ENCODE measurements at places on chromosomes 6 and 20.

GRCh38 chr6:16238057-16238962 lies at the start of gene GMPR:
TSS of gene GMPR (plus strand) at chr6:16238587. CDS start at chr6:16238694, 107 bp downstream.
- DNase-seq, result peak; percentile 29

GRCh38 chr20:35568645-35569044 lies 26.8 kb downstream of the ERGIC3 start:
- no peak for DNase-seq

DNA sequence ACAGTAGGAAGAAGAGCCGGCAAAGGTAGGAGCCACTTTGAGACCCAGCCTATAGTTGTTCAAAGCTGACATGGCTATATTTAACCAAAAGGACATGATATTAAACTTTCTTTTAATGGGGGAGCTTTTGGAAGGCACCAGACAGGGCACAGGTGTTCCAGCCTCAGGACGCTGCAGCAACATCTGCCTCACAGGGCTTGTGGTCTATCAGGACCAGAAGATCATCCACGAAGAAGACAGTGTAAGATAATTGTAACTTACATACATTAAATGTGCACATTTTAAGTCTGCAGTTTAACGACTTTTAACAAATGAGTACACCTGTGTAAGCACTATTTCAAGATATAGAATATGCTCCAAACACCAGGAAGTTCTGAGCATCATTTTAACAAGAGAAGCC lies 168.2 kb upstream of the PMEPA1 start:
- DNase-seq, result no peak

GRCh38 chr6:45655745-45656476 lies 278.2 kb upstream of the SUPT3H start:
- DNase-seq, result no peak

GRCh38 chr20:63127700-63128364 lies 88.1 kb downstream of the YTHDF1 start:
- DNase-seq, result no peak

DNA sequence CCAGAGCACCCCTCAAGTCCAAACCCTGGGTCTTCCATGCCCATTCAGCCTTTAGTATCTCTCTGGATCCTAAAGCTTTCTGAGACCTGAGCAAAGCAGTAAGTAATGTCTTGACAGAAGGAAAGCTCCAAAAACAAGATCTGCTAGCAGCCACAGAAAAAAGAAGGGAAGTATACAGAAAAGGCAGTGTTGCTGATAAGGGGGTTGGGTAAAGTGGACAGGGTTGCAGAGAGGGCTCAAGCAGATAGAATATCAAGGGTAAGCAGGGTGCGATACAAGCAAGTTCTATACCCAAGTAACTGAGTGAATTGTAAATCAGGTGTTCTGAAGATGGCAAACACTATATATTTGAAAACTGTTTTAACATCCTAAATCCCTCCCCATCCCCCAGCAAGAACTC lies 113.4 kb upstream of the CARMIL1 start:
- DNase-seq, result no peak

DNA sequence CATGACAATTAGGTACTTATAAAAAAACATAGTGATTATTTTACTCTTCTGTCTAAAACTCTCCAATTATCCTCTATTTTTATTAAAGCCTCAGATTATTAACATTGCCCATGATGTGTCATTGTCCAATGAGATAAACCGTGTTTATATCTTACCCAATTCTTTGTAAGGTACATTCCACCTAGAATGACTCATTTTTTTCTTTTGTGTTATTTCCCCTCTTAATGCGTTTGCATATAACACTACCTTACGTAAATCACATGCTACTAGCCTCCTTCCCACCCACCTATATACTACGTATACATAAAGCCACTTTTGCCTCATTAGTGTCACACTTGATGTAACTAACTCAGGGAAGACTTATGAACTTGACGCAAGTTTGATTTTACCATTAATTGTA lies 336.3 kb upstream of the PTCHD4 start:
- DNase-seq, result no peak

DNA sequence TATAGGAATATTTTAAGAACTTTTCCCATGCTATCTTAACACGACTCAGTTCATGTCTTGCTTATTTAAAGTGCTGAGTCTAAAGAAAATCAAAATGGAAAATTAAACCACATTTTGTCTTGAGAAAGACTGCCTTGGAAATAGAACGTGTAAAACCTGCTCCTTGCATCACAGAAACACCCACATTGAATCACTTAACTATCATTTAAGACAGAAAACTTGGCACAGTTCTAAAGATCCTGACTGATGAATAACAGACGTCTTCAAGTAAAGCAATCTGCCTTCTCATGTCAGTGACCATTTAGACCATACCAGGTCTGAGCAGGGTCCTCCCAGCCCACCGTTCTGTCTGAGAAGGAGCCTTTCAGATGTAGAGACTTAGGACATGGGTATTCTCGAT lies 7.4 kb downstream of the PERP start:
- DNase-seq, result no peak

DNA sequence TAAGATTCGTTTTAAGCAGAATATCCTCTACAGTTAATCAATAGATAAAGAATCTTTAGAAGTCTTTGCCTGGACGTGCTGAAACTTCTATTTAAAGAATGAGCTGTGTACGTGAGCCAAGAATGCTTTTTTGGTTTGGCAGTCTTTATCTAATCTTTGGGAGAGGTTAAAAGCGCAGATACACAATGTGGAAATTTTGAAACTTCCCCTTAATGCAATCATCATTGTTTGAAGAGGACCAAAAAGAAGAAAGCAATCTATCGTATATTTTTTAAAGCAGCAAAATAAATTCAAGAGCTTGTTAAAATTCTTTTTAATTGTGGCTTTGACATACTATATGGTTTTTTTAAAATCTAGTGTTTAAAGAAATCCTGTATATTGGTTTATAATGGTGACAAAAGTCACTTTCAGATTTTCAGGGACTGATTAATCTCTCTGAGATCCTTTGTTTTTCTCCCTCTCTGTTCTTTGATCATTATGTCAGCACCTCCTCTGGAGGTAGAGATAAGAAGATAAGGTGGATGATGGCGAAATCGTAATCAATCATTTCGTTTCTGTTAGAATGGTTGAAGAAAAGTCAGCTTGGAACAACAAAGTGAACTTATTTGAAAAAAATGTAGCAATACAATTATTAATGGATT lies 92.1 kb upstream of the FAM184A start:
- no peak for DNase-seq

GRCh38 chr6:56807326-56807988 lies 147.4 kb upstream of the BEND6 start:
- DNase-seq, result no peak

DNA sequence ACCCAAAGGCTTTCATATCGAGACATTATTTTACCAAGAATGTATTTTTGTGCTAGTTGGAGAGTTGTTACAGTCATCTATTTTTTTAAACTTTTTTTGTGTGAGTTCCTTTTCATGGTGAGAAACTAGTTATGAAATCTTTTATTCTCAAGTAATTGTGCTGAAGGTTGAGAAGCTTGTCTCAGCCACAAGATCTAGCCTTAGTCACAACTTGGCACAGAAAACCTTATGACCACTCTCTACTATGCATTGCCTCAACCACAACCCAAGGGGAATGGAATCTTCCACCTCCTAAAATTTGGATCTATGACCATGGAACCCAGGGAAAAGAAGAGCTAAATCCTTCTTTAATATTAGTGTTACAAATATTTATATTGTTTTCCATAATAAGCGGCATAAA lies 58.5 kb downstream of the HS3ST5 start:
- no peak for DNase-seq

GRCh38 chr20:6269168-6269873 lies 146.5 kb upstream of the FERMT1 start:
- no peak for DNase-seq

GRCh38 chr20:37204056-37204455 lies 24.7 kb upstream of the MROH8 start:
- DNase-seq, result no peak

GRCh38 chr6:29935273-29935955 lies 6.9 kb upstream of the HLA-A start:
- DNase-seq, result no peak

- DNase-seq, result no peak
These were observed 106.9 kb downstream of the TFAP2B start for GRCh38 chr6:50925548-50925947.

DNA sequence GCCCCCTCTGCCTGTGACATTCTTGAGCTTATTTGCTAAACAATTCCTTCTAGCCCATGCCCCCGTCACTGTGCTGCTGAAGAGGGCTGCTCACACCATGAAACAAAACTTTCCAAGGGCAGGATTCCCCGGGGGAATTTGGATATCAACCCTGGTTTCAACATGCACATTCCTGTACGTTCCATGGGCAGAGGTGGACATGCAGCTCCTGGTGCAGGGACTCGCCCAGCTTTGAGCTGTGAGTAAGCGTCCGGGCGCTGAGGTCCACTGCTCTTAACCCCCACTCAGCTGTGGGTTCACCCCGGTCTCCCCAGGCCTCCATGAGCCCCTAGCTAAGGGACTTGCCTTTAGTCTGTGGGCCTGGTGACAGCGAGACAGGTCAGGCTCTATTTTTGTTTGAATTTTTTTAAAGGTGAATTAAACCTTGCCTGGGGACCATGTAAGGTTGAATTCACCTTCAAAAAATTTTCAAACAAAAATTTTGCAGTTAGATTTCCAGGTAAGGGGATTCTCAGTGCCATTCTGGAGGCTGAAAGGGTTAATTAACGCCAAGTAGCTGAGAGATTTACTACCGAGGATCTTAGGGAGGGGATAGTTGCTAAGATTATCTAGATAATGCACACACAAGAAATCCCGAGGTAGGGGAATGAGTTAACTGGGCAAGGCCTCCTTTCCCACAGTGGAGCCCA lies 70.3 kb upstream of the SLC22A23 start:
- DNase-seq, result no peak

GRCh38 chr6:87825821-87826221 lies 123.8 kb upstream of the AKIRIN2 start:
- DNase-seq, result no peak

- DNase-seq, result no peak
These were observed 27.4 kb downstream of the DDO start for GRCh38 chr6:110387986-110388385.
